ENCODE measurements at places on chromosomes 7 and 10.
A peak's percentile ranks its signal among the peaks of the same experiment; 100 is the strongest.

GRCh38 chr7:139355320-139355719 is 4.4 kb upstream of the LUC7L2 start:
- no peak for DNase-seq

DNA sequence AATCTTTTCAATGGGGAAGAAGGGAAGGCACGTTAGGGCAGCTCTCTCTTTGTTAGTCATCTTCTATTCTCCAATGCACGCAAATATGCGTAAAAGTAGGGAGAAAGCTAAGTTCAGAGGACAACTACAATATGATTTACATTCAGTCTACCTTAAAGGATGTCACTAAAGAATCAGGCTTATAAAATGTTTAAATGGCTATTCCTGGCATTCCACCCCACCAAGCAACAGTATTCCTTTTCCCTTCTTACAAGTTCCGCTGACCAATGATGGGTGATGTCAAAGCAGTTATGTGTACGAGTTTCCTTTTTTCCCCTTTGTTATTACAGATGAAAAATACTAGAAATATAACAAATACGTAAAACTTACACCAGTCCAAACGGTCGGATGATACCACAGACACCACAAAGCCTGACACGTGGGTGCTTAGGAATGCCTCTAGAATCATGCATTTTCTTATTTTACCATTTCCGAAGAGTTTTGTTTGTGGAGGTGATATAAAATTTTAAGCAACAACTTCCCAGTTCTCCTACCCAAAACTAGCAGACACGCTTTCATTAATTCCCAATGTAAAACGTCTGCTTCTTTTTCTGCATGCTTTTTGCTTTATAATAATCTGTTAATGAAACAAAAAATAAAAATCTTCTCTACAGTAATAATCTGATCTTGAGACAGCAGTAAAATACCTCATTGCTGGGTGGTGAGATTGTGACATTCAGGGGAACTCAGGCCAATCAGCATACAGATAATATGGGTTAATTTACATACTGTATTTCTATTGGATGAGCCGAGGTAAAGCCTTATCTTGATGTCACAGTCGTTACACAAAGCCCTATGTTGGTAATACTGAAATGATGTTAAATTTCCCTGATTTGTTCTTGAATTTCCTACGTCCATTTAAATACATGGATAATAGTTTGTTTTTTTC is 708 bp upstream of the GPR85 start:
- DNase-seq, result no peak

DNA sequence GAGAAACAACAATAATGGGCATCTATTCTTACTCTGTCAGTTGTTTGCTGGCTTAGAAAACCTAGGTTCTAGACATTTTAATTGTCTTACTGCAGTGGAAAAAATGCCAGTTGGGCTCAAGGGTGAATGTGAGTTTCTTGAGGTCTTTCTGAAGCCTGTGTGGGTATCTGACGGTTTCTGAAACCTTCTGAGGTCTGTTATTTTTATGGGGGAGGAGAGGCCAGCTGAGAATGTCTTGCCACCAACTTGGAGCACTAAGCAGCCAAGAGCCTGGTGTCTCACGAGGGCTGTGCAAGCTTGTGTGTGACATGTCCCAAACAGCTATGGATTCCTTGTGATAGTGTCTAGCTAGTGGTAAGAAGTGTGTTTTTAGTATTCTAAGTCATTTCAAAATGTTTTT is 24.2 kb upstream of the DDC start:
- DNase-seq, result no peak

DNA sequence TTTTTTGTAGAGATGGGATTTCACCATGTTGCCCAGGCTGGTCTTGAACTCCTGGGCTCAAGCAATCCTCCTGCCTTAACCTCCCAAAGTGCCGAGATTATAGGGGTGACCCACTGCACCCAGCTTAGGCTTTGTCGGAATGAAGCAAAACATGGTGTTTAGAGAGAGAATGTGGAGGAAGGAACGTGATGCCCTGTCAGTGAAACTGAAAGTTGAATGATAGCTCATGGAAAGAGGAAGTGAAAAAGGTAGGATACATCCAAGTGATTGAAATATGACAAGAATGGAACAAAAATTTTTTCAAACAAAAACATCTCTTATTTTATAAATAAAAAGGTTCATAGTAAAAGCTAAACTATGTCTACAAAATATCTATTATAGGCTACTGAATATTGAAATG is 5.9 kb downstream of the AKAP9 start:
- DNase-seq, result no peak

GRCh38 chr10:74047304-74047703 is 49.4 kb downstream of the VCL start:
- no peak for DNase-seq

GRCh38 chr7:45721686-45722598 is 147.8 kb downstream of the ADCY1 start:
- no peak for DNase-seq

DNA sequence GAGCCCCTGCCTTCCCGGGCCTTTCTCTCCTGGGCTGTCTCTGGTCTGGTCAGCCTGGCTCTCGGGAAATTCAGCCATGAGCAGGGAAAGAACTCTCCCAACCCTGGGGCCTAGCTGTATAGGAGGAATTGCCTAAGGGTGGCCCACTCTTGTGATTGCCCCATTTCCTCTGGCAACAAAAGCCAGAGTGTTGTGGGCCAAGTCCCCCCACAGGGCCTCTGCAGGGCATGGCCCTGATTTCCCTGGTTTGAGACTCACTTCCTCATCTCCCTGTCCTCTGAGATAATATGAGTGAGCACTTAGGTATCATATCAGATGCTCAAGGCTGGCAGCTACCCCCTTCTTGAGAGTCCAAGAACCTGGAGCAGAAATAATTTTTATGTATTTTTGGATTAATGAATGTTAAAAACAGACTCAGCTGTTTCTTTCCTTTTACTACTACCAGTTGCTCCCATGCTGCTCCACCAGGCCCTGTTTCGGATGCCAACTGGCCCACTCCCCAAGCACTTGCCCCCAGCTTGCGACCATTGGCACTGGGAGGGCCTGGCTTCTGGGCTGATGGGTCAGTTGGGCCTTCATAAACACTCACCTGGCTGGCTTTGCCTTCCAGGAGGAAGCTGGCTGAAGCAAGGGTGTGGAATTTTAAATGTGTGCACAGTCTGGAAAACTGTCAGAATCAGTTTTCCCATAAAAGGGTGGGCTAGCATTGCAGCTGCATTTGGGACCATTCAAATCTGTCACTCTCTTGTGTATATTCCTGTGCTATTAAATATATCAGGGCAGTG is 11.4 kb downstream of the IRF5 start:
- no peak for DNase-seq

DNA sequence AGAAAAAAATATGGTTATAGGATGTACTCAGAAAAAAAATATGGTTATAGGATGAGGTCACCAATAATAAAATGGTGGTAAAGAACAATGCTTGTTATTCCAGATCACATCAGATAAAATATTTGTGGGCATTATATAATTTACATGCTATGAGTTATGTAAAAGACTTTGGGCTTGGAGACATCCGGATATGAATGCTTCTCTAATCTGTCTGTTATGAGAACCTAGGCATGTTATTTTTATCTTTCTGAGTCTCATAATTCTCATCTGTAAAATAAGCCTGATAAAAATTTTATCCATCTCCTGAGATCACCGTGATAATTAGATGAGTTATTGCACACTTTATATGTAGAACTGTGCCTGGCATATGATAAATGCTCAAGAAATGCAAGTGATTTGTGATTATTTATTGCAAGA is 37.8 kb downstream of the DKK1 start:
- peak; percentile 17 for DNase-seq

DNA sequence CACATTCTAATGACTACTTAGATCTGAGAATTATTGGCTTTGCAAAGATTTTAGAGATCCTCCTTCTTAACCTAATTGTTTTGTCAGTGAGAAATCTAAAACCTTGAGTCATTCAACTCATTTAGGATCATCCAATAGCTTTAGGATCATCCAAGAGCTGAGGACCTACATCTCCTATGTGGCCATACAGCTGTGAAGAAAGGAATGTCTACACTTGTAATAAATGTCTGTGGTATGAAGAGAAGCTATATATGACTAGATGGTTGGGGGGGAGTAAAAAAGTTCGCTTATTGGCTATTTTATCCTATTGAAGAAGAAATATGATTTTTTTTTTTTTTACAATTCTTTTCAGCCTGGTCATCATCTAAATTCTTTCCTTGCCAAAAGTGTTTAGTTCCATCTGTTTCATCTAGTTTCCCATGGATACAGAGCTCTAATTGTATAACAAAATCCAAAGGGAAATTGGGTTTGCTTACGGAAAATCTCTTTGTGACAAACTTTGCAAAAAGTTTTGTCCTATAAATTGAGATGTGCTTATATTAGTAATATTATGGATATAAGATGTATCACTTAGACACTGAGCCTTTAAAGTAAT is 196.7 kb downstream of the PRKG1 start:
- no peak for DNase-seq

DNA sequence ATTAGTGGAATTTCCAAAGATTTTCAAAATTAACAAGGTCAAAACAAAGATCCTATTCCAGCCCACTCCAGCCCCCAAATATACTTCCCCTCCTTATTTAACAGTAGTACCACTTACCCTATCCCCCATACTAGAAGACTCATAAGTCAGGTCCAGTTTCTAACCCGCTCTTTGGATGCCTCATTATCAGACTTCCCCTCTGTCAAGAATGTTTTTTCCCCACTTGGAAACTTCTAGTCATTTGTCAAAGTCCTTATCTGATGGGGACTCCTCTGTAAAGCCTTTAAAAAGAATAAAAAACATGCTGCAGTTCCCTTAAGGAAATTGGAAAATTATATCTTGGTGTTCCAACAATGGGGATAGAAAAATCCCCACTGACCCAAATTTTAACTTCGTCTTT is 70.1 kb downstream of the IMMP2L start:
- no peak for DNase-seq

- DNase-seq, result no peak
These were observed 44.2 kb downstream of the ZNF438 start for GRCh38 chr10:30987463-30987862.

- no peak for DNase-seq
These were observed 121.0 kb upstream of the LANCL2 start for GRCh38 chr7:55244006-55244745.

DNA sequence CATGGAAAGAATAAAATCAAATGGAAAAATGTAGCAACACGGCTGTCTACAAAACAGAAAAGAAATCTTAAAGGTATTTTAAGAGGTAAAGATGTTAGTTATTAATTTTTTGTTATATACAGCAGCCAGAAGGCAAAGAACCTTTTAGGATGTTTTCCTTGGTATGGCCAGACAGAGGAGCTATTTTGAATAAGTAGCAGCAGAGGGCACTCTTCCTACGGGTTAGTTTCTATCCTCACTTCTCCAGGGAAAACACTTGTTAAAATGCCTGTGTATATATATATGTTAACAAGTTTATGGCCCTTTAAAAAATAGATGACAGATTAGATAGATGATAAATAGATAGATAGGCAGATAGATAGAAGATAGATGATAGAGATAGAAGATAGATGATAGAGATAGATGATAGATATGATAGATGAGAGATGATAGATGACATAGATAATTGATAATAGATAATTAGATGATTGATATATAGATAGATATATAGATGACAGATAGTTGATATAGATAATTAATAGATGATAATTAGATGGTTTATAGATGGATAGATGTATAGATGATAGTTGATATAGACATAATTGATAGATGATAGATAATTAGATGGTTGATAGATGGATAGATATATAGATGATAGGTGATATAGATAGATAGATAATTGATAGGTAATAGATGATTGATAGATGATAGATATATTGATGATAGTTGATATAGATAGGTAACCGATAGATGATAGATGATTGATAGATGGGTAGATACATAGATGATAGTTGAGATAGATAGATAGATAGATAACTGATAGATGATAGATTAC is 57.8 kb upstream of the WIPF3 start:
- peak; percentile 75 for DNase-seq

DNA sequence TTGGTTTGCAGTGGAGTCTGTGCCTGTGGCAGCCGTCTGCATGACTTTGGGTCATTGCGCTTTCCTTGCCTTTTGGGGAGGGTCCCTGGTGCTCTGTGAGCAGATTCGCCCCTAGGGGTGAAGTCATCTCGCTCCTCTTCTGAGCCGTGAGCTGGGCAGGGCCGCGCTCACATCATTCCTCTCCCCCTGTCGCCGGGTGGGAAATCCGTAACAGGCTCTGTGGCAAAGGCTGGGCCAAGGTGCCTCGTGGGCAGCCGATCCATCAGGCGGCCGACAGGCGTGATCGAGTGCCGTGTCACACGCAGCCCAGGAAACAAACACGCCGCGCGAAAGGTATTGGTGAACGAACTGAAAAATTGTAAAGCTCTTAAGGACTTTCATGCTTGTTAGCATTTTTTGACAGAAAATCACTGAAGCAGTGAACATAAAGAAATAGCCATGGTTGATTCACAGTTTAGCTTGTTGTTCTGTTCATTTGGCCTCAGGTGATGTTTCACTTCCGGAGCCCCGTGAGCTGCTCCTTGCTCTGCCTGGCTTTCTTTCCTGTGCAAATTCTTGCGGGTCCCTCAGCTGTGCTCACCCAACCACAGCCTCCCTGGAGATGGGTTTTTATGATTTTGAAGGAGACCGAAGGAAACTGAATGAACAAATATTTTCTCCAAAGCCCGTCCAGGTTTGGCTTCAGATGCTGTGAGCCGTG is 122.1 kb downstream of the NKX6-2 start:
- DNase-seq, result no peak

DNA sequence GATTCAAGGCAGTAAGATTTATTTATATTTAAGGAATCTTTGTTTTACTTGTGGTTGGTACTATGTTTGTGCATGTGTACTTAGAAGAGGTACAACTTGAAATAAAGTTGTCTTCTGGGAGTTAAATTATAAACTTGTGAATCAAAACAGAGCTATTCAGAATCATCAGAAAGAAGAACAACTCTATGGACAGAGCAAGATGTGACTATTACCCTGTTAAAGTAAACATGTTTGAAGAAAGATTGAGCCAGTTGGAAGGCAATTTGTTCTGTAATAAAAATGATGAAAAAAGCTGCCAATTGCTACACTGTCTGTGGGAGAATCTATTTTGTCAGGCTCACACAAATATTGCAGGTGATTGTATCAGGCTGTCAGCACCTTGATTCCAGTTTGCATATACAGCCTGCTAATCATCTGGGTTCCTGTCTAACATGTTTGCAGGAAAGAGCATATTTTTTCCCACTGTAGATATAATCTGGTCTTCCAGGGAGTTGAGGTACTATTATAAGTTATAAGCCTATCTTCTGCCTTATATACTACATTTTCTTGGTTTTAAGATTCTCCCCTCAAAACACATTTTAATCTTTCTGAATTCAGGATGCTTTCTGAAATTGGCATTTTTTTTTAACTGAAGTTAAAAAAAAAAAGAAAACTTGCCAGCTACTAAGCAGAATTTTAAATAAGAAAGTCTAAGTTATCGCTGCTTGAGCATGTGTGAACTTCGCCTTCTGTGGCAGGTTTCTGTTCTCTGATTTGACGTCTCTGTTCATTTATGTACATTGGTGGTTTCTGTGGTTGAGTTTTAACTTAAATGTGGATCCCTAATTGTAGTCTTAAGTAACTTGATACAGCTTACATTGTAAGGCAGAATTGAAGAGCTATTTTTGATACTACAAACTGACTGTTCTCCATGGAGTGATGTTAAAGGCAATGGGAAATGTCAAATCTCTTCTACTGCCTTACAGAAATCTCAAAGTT is 46.0 kb downstream of the ZNRF2 start:
- DNase-seq, result no peak
